Sigmoid colon (tissue), 7 donors: ENCODE measurements at places on chromosomes 13 and 19. TPM values are rescaled to one million over a fixed set of nuclear protein-coding genes. Genes with fewer than 3 reads are reported as not detected.
A peak's percentile ranks its signal among the peaks of the same experiment; 100 is the strongest.

GRCh38 chr13:109963960-109964563 is 177.7 kb upstream of the IRS2 start:
- H3K4me1 ChIP-seq, result no peaks in the 10 kb centered on the region
- no peak for DNase-seq
- H3K27ac ChIP-seq, result no peak overlapping the region
- no peak overlapping the region for H3K4me3 ChIP-seq

DNA sequence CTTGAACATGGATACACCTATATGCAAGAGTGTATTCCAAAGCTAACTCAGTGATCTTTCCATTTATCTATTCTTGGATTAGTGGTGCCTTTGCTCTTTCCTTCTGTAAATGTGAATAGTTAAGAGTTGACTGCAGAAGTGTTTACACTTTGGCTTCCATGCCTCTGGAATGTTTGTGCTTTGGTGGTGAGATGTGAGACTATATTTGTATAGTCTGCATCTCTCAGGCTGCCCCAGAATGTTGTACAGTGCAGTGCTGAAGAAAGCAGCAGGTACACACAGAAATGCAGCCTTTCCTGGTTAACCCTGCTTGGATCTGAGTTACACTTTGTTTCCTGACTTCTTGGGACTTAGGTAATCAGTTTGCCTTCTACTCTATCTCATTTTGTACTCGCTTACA is 90.2 kb downstream of the DNAJC15 start:
- peak overlapping the region; percentile 43 for H3K27ac ChIP-seq
- no peaks in the 10 kb centered on the region for H3K4me1 ChIP-seq
- H3K27me3 ChIP-seq, result no peaks in the 10 kb centered on the region
- no peak for DNase-seq

ZFP30 gene
- 20.3 TPM for total RNA-seq

RNF113B gene
- total RNA-seq, result not detected

DNA sequence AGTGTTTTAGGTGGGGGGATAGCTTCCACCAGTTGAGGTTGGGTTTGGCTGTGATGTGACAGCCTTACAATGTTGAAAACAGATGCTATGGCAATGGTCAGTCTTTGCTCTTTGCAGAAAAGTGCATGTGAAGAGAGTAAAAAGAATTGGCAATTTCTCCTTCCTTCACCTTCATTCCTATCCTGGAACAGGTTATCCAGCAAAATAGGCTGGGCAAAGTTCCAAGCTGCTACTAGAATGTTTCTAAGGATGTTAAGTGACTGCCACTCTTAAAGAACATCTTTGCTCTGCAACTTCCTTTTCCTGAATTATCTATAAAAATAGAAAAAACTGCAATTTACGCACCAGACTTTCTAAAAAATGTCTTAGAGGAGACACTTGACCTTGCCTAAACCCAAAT is 50.1 kb upstream of the MYCBP2 start:
- no peak overlapping the region for H3K4me3 ChIP-seq
- H3K36me3 ChIP-seq, result no peaks in the 10 kb centered on the region
- DNase-seq, result no peak
